ENCODE measurements at places on chromosomes 1 and 21. TPM values are rescaled to one million over a fixed set of nuclear protein-coding genes. Genes with fewer than 3 reads are reported as not detected.

DNA sequence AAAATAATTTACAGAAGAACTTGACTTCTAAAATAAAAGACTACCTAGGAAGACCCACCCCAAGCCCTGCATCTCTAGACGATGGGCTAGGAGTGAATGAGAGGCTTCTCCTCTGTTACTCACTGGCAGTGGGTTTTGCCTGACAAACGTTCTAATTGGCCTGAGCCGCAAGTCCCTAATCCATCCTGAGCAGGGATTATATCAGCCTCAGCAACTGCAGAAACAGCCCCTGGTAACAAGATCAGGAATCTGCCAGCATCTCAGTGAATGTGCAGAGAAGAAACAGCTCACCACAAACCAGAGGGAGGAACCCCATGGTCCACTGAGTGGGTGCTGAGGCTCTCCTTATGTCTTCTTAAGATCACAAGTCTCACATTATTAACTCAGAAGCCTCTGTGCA lies 240.6 kb downstream of the BRINP2 start:
- DNase-seq, result no peak
- H3K4me3 ChIP-seq, result no peak overlapping the region
- H3K36me3 ChIP-seq, result no peaks in the 10 kb centered on the region
- H3K27me3 ChIP-seq, result no peaks in the 10 kb centered on the region
- no peak overlapping the region for H3K27ac ChIP-seq

DNA sequence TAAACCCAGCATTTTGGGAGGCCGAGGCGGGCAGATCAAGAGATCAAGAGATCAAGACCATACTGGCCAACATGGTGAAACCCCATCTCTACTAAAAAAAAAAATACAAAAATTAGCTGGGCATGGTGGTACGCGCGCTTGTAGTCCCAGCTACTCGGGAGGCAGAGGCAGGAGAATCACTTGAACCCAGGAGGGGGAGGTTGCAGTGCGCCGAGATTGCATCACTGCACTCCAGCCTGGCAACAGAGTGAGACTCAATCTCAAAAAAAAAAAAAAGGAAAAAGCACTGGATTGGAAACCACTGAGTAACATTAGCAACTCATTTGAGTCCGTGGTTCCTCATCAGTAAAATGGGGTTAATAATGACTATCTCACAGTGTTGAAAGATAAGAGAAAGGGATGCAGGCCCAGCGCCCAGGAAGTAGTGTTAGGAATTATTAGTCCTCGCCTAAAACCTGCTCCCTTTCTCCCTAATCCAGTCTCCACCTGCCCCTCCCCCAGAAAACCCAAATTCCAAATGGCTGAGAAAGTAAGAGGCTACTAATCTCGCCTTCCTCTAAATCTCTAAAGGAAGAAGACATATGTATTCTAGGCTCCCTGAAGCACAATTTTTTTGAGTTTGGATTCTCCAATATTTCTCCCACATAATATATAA lies 49.5 kb downstream of the RHBG start:
- H3K4me1 ChIP-seq, result peaks cover 21% of the 10 kb centered on the region
- no peak overlapping the region for H3K27ac ChIP-seq
- H3K4me3 ChIP-seq, result no peak overlapping the region
- peaks cover 40% of the 10 kb centered on the region for H3K27me3 ChIP-seq

- no peaks in the 10 kb centered on the region for H3K27me3 ChIP-seq
- H3K4me1 ChIP-seq, result no peaks in the 10 kb centered on the region
- H3K27ac ChIP-seq, result no peak overlapping the region
- peaks cover 19% of the 10 kb centered on the region for H3K36me3 ChIP-seq
Measured at GRCh38 chr21:41453198-41453597, 27.2 kb downstream of the MX1 start.

- H3K27ac ChIP-seq, result no peak overlapping the region
- no peak for DNase-seq
- H3K4me1 ChIP-seq, result no peaks in the 10 kb centered on the region
- H3K27me3 ChIP-seq, result no peaks in the 10 kb centered on the region
Measured at GRCh38 chr1:227793948-227794816, 21.3 kb upstream of the PRSS38 start.

DNA sequence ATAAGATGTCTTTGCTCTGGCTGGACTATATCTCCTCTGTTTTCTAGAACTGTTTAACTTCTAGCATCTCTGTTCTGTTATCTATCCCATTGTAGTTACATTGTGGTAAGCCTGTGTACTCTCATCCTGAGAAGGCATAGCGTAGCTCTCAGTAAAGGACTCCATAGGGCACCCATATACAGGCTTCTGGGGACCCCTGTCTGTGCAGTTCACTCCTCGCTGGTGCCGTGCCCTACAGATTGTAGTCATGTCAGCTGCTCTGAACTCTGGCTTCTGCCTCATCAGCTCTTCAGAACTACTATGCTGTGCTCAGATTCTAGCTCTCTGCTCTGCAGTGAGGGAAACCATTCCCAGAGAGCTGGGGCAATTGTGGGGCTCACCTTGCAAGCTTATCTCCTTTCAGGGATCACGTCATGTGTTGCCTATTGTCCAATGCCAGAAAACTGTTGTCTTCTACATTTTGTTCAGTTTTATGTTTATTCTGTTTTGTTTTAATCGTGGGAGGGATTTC lies 181.3 kb upstream of the USP24 start:
- no peak overlapping the region for H3K4me3 ChIP-seq
- no peak for DNase-seq

- H3K36me3 ChIP-seq, result no peaks in the 10 kb centered on the region
- DNase-seq, result no peak
- H3K4me3 ChIP-seq, result no peak within 1 kb of the TSS
- H3K27ac ChIP-seq, result no peak within 1 kb of the TSS
Measured at GRCh38 chr1:2476061-2476999, at the start of gene PLCH2. Gene PLCH2, plus strand, starts transcription at chr1:2476289. Its CDS starts 300 bp downstream, at chr1:2476589.

DNA sequence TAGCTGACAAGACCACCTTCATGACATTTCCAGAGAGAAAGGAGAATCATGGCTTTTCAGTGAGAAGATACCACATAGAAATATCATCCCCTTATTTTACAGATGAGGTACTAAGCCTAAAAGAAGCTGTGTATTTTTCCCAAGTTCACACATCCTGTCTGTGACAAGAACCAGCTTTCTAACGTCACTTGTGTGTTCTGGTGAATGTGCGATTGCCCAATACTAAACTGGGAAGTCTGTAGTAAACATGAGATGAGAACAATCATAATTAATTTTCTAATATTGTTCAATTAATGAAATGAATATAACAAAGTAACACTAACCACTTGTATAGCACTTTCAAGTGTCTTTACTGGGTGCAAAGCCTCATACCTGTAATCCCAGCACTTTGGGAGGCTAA lies 46.0 kb downstream of the PTGER3 start:
- H3K4me3 ChIP-seq, result no peak overlapping the region
- no peak overlapping the region for H3K27ac ChIP-seq
- DNase-seq, result no peak
- no peaks in the 10 kb centered on the region for H3K36me3 ChIP-seq

DNA sequence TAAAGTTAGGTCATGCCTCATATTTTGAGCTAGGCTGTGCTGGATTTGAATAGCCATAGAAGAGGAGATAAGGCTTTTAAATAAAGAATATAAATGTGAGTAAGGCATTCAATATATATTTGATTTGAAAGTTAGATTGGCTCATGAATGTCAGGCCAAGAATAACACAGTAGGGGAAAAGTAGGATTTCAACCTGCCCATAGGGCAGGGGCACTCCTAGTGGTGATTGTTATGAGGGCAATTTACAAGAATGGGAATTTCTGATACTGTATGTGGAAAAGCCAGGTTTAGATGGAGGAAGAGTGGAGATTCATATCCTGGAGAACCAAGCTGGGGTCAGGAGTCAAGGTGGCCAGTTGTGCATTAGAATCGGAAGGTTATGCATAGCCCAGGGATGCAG lies 74.9 kb downstream of the DNAH14 start:
- no peak for DNase-seq
- peaks cover 7% of the 10 kb centered on the region for H3K27me3 ChIP-seq
- H3K4me1 ChIP-seq, result no peaks in the 10 kb centered on the region
- no peak overlapping the region for H3K27ac ChIP-seq

GRCh38 chr1:205172729-205173366 lies 38.7 kb downstream of the DSTYK start:
- H3K36me3 ChIP-seq, result peaks cover 17% of the 10 kb centered on the region
- no peaks in the 10 kb centered on the region for H3K27me3 ChIP-seq
- peaks cover 24% of the 10 kb centered on the region for H3K4me1 ChIP-seq
- H3K4me3 ChIP-seq, result no peak overlapping the region
- H3K27ac ChIP-seq, result peak overlapping the region; percentile 64

DNA sequence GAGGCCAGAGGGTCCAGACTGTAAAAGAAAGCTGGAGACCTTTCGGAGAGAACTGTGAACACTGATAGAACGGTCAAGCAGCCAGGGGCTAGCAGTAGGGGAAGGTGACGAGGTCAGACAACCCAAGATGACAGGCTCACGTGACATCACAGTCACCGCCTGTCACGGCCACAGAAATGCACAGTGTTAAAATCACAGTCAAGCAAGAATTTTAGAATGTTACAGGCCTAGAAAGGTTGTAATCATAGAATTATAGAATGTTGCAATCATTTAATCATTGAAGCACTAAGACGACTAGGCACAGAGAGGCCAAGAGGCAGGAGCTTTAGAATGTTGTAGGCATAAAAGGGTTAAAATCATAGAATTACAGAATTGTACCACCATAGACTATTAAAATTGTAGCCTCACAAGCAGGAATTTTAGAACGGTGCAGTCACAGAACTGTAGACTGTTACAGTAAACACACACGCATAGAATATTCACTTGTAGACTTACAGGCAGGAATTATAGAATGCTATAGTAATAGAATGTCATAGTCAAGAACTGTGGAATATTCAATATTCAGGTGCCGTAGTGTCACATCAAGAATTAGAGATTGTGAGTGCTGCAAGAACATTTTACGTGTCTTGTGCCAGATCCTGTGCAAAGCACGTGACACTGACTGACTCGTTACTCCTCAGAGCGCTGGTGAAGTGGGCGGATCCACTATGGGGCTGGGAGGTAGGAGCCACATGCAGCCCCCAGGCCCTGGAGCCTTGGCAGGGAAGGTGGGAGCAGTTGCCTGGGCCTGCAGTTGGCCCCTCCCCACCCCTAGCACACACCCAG lies 118.1 kb downstream of the EPHB2 start:
- H3K4me1 ChIP-seq, result no peaks in the 10 kb centered on the region
- H3K27ac ChIP-seq, result no peak overlapping the region
- no peaks in the 10 kb centered on the region for H3K36me3 ChIP-seq
- peaks cover 2% of the 10 kb centered on the region for H3K27me3 ChIP-seq
- DNase-seq, result no peak
- H3K4me3 ChIP-seq, result no peak overlapping the region

GRCh38 chr1:13543451-13544220 lies 29.8 kb upstream of the LRRC38 start:
- H3K4me3 ChIP-seq, result no peak overlapping the region
- no peaks in the 10 kb centered on the region for H3K36me3 ChIP-seq
- H3K27me3 ChIP-seq, result peaks cover 11% of the 10 kb centered on the region
- no peaks in the 10 kb centered on the region for H3K4me1 ChIP-seq
- DNase-seq, result no peak

GRCh38 chr1:37813529-37814145 lies 5.6 kb upstream of the YRDC start:
- H3K27me3 ChIP-seq, result no peaks in the 10 kb centered on the region
- H3K4me3 ChIP-seq, result no peak overlapping the region
- H3K27ac ChIP-seq, result no peak overlapping the region
- no peak for DNase-seq
- peaks cover 23% of the 10 kb centered on the region for H3K4me1 ChIP-seq

DNA sequence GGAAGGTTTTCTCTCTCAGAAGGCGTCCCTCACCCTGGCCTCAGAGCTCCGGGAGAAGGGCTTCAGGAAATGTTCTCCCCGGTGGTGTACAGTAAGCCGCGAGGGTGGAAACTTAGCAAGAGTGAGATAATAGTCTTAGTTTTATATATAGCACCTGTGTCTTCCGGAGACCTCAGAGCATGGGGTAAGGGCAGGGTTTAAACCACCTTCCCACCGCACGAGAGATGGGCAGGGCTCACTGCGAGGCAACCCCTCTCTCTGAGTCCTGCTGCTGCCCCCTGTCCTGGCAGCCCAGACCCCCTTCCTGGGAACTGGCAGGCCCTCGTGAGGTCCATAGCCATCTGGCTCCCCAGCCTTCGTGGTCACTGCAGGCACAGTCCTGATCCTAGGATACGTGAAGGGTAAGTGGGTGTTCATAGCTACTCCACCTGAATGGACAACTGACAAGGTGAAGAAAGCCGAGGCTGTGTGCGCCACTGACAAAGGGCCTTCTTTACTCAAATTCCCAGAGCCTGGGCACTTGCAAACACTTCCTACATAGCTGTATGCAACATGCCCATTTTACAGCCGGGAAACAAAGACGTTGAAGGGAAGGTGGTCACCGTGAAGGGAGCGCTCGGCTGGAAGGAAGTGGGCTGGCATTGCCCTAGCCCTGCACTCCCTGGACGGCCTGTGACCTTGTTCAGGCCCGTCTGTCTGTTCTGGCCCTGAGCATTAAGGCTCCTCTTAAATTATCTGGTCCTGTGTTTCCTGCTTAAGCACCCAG lies 26.9 kb downstream of the ITPKB start:
- H3K27me3 ChIP-seq, result no peaks in the 10 kb centered on the region
- peaks cover 35% of the 10 kb centered on the region for H3K36me3 ChIP-seq
- peak overlapping the region; percentile 57 for H3K4me3 ChIP-seq
- H3K27ac ChIP-seq, result peak overlapping the region; percentile 85

GRCh38 chr1:59138402-59138801 lies 158.5 kb upstream of the FGGY start:
- H3K27ac ChIP-seq, result no peak overlapping the region
- peaks cover 12% of the 10 kb centered on the region for H3K4me1 ChIP-seq
- H3K36me3 ChIP-seq, result no peaks in the 10 kb centered on the region
- H3K4me3 ChIP-seq, result no peak overlapping the region
- DNase-seq, result no peak

DNA sequence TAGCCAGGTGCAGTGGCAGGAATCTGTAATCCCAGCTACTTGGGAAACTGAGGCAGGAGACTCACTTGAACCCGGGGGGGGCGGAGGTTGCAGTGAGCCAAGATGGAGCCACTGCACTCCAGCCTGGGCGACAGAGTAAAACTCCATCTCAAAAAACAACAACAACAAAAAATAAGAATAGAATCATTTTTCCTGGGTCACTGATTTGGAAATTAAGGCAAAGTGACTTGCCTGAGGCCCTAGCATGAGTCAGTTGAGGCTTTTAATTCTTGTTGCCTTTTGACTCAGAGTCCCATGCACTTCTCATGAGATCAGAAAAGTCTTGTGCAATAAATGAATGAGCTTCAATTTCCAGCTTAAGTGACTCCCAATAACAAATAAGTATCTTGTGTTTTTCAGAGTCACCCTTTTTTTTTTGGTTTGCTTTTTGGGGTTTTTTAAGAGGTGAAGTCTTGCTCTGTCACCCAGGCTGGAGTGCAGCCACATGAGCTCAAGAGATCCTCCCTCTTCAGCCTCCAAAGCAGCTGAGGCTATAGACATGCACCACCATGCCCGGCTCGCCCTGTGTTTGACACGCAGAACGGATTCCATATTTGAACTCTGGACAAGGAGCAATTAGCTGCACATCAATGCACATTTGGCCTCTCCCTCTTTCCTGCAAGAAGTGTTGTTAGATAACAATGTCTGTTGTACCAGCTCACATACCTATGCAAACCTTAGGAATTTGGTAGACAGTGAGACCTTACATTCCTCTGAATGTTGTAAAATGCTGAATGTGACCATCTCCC lies 3.4 kb upstream of the PLEKHM2 start:
- no peak overlapping the region for H3K4me3 ChIP-seq
- H3K36me3 ChIP-seq, result no peaks in the 10 kb centered on the region
- H3K27ac ChIP-seq, result peak overlapping the region; percentile 66
- peaks cover 29% of the 10 kb centered on the region for H3K4me1 ChIP-seq

CLCA1 gene
- not detected for total RNA-seq

MLLT11 gene
- 1.9 TPM for total RNA-seq

PIGR gene
- total RNA-seq, result 0.10 TPM

S100B gene
- total RNA-seq, result not detected

C1QC gene
- not detected for total RNA-seq

KIF21B gene
- 58.7 TPM for total RNA-seq

NOTCH2NLA gene
- total RNA-seq, result 24.1 TPM

TACSTD2 gene
- total RNA-seq, result not detected

ST6GALNAC5 gene
- not detected for total RNA-seq

CNKSR1 gene
- 1.5 TPM for total RNA-seq
